ACHN (cell line): ENCODE measurements at places on chromosomes 2 and 18.

DNA sequence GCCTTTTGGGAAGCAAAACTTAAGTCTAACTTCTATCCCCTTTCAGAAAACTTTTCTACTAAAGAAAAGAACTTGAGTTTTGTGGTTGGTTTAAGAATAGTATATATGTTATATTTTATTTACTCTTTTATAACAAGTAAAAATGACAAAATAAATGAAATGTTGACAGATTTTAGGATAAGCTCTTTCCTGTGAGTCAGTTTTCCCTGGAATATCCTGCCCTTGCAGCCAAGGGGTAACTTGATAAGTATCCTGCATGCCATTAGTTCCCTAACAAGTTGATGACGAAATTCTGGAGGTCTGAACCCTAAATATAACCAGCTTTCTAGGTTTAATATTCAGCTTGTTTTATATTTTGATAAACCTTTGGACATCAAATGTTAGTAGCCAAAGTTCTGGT, 7.3 kb upstream of the HTR2B start:
- DNase-seq = no peak

DNA sequence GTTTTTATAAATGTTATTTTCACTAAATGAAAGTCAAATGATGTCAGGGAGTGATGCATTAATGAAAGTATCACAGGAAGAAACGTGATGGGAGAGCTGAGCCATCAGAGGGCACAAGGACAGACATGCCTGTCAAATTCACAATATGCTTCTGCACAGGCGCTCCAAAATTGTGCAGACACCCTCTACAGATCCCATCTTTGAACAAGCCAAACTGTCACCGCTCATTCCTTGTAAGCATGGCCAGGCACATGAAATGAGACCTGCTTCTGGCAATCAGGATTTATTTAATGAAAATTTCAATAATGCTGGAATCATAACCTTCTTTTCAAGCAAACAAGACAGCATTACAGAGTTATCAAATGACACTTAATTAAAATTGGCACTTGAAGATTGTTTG, 20.4 kb upstream of the FSHR start:
- DNase-seq = no peak

DNA sequence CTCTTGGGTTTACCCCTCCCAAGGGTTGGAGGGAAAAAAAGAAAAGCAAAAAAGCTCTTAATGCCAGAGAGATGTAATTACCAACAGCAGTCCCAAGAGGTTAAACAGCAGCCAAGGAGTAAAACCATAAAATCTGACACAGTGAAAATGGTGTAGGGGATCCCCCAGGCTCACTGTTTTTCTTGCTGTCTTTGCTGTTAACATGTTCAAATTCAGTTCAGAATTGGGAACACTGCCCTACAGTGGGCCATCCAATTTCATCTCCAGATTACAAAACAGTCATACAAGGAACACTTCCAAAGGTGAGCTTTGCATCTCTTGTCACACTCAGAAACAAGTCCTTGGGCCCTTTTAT, 54.5 kb downstream of the PLEKHM3 start:
- DNase-seq = no peak

- no peak for DNase-seq
These were observed 83.6 kb downstream of the VRK2 start for GRCh38 chr2:58130238-58130637.

DNA sequence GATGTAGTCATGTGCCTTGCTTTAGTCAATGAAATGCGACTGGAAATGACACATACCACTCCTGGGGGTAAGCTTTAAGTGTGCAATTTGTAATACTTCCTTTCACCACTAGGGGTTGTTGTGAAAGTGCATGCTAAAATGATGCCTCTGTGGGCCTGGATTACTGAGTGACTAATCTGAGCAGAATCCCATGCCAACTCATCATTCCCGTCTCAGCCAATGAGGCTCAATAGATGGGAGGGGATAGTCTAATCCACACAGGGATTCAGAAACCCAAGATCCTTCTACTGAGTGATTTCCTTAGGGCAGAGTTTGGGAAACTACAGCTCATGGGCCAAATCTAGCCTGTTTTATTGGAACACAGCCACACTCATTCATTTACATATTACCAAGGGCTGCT, 54.0 kb downstream of the HRH4 start:
- peak; percentile 72 for DNase-seq

DNA sequence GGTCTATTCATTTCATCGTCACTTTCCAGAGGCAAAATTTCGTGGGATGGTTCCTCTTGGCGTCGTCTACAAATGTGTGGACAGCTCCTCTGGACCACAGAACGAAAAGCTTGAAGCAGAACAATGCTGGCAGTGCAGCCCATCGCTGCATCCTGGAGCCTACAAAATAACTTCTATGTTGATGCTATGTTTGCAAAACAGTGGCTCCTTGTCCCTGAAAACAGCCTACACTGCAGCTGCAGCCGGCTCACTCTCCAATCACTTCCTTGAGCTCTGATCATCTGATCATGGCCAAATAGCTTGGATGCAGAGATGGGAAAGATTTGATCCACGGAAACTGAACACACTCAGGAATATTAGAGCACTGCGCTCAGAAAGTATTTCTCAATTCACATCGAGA, 60.0 kb downstream of the DOCK10 start:
- no peak for DNase-seq

GRCh38 chr2:185179743-185180142, 558.9 kb upstream of the FSIP2 start:
- DNase-seq = no peak

- DNase-seq = no peak
These were observed 46.3 kb downstream of the MEX3C start for GRCh38 chr18:51151185-51151567.

GRCh38 chr18:39751161-39751560, 2185.6 kb upstream of the CELF4 start:
- no peak for DNase-seq

- no peak for DNase-seq
These were observed 14.2 kb downstream of the PLEK start for GRCh38 chr2:68379184-68379708.

GRCh38 chr2:213010106-213010779, 141.2 kb downstream of the IKZF2 start:
- DNase-seq = no peak

DNA sequence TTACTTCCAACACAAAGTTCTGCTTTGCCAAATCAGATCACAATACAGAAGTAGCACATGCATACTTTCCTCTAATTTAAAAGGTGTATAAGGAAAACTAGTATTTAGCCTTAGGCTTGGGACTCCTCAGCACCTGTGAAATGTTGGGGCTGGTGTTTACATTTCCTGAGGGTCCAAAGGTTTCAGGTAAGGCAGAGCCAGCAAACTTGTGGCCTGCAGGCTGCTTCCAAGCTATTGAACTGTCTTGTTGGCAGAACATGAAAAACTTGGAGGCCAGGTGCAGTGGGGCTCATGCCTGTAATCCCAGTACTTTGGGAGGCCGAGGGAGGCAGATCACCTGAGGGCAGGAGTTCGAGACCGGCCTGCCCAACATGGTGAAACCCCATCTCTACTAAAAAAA, 26.5 kb upstream of the GPR39 start:
- DNase-seq = no peak

DNA sequence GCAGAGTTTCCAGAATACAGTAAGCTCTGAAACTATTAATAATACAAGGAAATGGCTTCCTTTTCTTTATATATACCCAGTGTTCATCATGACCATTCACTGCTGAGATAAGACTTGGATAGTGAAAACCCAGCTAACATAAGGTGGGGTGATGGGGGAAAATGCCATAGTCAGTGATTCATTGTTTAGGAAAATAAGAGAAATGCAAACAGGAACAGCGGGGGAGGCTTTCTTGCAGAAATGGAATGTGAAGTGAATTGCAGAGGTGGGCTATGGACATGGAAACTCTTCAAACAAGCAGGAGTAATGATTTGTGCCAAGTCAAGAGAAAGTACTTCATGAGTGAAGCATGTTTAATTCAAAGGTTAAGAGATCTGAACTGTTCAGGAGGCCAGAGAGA, 519.4 kb downstream of the TDRD15 start:
- DNase-seq = no peak

- DNase-seq = no peak
These were observed 157.5 kb downstream of the TNS1 start for GRCh38 chr2:217845301-217845700.

DNA sequence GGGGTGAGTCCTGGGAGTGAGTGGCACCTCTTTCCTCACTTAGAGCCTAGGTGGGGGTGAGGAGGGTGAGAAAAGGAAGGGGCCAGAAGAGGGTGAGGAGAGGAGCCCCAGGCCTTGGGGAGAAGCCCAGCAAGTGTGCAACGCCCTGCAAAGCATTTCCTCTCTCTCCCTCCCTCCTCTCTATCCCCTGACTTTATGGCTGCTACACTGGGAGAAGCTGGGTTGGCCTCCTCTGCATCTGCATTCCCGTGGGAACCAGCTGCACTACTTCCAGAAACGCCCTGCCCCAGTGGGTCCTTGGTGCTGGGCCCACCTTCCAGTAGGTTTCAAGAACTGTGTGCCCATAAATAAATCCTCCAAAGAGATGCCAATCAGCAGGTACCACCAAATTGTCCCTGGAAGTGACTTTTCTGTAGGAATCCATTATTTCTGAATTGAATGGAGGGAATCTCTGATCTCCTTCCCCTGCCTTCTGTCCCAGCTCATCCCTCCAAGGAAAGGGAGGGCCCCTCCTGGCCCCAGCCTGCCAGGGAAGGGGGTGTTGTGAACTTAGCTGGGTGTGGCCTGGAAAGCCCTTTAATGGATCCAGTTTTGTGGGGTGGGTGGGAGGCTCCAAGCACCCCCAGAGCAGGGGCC, 95.7 kb upstream of the BOD1L2 start:
- DNase-seq = no peak

- peak; percentile 93 for DNase-seq
These were observed 361.8 kb downstream of the RND3 start for GRCh38 chr2:150125708-150126107.

- no peak for DNase-seq
These were observed 87.3 kb upstream of the HDAC4 start for GRCh38 chr2:239488125-239488524.

DNA sequence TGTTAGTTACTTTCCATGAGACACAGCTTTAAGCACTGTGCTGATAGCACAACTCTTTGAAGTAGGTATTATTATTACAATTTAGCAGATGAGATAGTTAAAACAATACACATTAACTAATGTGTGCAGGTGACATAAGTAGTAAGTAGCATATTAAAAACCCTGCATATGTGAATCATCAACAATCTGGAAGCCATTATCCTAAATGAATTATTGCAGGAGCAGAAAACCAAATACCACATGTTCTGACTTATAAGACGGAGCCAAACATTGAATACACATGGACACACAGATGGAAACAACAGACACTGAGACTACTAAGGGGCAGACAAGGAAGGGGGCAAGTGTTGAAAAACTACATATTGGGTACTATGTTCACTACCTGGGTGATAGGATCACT, 300.3 kb upstream of the GULP1 start:
- no peak for DNase-seq

GRCh38 chr2:163133602-163134001, 295.0 kb upstream of the KCNH7 start:
- DNase-seq = no peak

GRCh38 chr18:79058007-79058406, 11.2 kb upstream of the ATP9B start:
- DNase-seq = no peak

DNA sequence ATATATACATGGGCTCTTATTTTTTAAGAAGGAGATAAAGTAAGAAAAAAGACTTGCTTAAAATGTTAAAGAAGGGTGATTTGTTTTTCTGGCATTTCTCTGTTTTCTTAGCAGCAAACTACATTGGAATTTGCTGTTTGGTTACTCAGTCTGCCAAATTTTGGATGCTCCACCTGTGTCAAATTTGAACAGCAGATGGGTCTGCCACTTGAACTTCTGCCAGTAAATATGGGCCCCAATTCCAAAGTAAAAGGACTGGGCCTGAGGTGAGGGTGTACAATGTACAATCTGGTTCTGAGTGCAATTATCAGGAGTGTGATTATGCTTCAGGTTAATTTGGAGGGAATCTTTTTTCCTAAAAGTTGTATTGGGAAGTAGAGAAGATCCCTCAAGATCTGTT, 794.5 kb downstream of the DSC3 start:
- DNase-seq = no peak

- no peak for DNase-seq
These were observed 2.1 kb upstream of the DNAJC27 start for GRCh38 chr2:24973812-24974211.

GRCh38 chr2:13046557-13047165, 329.9 kb downstream of the TRIB2 start:
- DNase-seq = peak; percentile 17

GRCh38 chr2:217489145-217489960, 513.4 kb downstream of the TNS1 start:
- no peak for DNase-seq

DNA sequence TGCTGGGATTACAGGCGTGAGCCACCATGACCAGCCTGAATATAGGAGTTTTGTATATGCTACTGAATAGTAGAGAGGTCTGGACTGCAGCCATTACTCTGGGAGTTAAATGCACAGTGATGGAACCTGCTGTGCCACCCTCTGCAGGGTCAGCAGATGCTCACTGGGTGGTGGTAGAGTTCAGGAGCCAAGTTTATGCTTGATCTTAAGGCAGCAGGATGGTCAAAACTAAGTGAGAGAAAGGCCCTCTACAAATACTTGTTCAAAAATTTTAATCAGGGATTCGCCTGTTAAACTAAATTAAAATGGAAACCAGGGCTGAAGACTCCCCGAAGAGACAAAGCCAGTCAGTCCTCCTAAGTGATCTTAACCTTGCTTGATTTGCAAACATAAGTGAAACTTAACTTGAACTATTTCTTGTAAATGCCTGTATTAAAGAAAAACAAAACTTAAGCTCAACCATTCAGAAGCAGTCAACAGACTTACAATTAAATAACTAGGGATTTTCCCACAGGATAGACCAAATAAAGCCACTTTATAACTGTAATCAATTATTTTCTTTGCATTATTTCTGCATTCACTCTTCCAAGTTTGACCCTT, 4.2 kb upstream of the WDFY1 start:
- DNase-seq = no peak

- DNase-seq = no peak
These were observed 258.9 kb downstream of the CYRIA start for GRCh38 chr2:16406496-16407289.

GRCh38 chr2:64000630-64001381, 18.4 kb downstream of the VPS54 start:
- DNase-seq = peak; percentile 16

GRCh38 chr2:39091543-39091942, 29.3 kb downstream of the SOS1 start:
- no peak for DNase-seq

GRCh38 chr18:79328887-79329286, 66.8 kb upstream of the NFATC1 start:
- no peak for DNase-seq

DNA sequence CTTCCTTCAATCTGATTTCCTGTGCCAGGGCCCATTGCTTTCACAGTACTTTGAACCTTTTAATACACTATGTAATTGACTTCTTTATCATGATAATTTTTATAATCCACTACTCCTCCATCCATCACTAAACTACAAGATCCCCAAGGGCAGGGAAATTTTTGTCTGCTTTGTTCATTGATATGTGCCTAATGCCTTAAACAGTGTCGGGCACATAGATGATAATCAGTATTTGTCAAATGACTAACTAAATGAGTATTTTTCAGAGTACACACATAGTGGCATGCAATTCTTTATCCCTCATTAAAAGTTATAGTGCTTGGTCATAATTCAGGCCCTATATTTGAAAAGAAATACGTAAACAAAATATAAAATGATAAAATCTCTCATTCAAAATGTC, 5.3 kb upstream of the STAMBP start:
- no peak for DNase-seq
